ENCODE measurements at places on chromosomes 1 and 21.

DNA sequence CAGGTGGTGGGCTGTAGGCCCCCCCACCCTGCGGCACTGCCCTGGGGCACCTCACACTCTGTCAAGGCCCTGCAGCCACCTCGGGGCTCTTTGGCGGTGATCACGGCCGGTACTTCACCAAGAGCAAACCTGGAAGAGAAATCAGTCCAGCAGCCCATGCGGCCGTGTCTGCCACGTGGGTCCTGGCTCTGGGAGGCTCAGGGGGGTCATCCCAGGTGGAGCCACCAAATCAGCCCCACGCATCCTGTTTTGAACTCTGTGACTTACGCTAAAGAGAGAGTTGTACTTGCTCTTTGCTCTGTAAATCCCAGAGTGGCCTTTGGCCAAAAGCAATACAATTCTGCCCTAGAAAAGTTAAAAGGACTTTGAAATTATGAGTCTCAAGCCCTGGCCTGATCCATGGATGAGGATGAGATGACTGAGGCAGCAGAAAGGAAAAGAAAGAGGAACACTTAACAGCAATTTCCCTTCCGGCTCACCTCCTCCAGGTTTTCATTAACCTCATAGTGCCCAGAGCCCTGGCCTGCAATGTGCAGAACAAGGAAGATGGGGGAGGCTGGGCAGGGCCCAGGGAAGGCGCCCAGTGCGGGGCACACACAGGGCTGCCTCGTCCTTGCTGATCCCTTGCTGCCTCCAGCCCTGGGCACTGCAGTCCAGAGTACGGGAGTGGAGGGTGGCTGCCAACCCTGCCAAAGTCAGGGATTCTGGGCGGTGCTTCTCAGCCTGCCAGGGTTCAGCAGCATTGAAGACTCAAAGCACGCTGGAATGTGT lies 337.0 kb downstream of the MATN1 start:
- DNase-seq = no peak

DNA sequence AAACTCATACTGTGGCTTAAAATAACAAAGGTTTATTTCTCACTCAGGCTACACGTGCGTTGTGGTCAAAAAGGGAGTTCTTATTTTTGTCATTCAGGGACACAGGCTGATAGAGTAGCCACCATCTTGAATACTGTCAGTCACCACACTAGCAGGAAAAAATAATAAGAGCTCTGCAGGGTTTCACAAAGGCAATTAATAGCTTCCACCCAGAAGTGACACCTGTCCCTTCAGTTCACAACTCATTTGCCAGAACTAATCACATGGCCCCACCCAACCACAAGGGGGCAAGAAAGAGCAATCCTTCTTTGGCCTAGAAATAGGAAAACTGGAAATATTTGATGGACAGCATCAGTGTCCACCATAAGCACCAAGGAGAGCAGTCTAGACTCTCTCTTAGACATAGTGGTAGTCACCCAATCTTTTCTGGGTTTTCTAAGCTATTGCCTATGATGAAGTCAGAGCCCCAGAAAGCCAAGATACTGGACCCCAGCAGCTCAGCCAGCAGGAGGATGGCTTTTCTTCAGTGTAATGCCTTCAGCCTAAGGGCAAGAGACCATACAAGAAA lies 8.2 kb downstream of the HAPLN2 start:
- peak; percentile 84 for DNase-seq

DNA sequence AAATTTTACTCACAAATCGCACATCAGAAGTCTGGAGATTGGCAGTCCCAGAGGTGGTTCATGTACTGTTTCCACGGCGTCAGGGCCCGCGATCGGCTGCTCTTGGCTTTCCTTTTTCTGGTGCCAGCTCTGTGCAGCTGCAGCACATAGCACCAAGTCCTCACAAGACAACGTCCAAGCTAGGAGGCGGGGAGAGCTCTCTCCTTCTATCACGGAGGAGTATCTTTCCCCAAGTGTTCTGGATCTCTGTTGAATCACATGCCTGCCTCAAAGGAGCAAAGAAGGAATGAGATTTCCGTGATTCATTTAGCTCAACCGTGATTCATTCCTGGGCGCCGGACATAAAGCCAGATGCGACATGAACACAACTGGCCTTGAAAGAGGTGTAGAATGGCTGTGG lies 25.5 kb downstream of the MT1HL1 start:
- DNase-seq = no peak

GRCh38 chr1:161088587-161089110 lies 709 bp downstream of the NECTIN4 start:
- no peak for DNase-seq

DNA sequence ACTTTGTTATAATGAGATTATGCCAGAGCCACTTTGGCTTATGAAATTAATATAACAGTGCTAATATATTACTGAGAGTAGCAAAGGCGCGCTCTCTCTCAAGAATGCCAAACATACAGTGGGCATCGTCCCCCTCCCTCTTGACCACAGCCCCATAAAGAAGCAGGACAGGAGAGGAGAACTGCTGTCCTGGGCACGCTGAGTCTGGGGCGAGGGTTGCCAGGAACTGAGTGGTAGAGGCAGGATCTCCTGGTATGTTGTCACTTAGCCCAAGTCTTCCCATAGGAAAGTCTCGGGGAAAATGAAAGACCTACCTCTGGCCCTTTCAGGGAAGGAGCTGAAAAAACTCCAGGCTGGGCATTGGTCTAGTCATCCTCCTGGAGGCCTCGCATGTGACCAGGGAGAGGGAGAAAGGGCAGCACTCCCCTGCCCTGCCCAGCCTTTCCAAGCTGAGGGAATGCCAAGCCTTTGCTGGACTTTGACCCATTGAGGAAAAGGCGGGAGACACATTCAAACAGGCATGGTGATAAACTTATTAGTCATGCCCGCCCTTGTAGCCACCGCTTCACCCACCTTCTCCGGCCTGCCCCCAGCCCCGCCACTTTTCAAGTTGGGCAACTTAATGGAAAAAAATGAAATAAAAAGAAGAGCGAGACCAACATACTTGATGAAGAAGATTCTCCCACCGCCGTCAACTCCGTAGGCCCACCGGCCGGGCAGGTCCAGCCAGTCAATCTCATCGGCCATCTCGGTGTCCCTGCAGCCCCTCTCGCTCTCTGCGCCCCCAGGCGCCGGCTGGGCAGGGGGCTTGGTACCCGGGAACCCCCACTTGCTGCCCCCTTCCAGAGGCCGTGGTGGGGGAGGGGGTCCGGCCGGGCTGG lies 17.4 kb upstream of the PLEKHA6 start:
- no peak for DNase-seq

DNA sequence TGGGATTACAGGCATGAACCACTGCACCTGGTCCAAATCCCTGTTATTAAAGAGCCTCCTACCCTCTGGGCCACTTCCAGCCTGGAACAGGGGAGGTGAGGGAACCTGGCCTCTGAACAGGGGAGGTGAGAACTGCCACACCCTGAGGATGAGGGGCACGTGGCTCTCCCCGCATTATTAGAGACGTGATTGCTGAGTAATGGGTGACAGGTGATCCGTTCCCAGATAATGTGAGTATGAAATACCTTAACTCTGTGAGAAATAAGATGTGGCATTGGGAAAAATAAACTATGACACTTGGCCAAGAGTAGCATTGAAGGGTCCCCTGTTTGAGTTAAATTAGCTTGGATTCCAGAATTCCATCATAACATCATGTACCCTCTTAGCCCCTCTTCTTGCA lies 13.6 kb upstream of the SLC25A34 start:
- no peak for DNase-seq

GRCh38 chr1:170672316-170672715 lies 8.4 kb downstream of the PRRX1 start:
- DNase-seq = no peak

GRCh38 chr1:224594851-224595250 lies 21.3 kb upstream of the CNIH3 start:
- no peak for DNase-seq

DNA sequence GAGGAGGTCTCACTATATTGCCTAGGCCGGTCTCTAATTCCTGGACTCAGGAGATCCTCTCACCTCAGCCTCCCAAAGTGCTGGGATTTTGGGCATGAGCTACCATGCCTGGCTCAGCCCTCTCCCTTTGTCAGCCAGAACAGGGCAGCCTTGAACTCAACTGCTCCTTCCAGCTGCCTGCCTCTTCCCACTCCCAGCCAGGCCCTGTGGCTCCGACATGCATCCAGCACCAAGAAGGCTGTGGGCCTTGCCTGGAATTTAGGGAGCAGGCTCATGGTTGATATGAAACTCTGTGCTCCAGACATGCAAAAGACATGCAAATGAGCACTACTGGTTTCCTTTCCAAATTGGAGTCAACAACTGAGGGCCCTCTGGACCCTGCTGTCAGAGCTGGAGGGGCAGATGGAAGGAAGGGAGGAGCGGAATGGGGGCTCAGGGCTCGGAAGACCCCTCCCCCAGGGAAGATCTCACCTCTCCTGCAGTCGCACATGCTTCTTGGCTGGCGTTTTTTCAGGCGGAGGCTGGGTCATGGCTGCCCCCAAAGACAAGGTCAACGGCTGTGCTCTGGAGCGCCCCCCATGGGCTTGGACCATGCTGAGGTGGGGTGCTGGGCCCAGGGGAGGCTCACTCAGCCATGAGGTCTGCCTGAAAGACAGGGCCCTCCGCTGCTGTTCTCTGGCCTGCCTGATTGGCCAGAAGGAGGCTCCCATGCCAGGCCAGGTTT lies 1.4 kb downstream of the PTPN7 start:
- peak; percentile 76 for DNase-seq

GRCh38 chr1:155210314-155211104 lies 2.0 kb downstream of the MTX1 start:
- no peak for DNase-seq

DNA sequence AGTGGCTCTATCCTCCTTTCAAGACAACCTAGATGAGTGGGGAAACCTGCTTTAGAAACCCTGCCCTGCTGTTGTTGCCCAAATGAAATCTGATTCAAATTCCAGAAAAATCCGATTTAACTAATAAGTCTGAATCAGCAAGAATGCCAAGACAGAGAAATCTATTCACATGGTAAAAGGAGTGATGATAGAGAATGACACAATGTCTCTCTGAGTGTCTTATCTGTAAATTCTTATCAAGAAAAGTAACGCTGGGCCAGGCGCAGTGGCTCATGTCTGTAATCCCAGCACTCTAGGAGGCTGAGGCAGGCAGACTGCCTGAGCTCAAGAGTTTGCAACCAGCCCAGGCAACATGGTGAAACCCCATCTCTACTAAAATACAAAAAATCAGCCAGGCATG lies 13.7 kb upstream of the GUCA2A start:
- DNase-seq = no peak

DNA sequence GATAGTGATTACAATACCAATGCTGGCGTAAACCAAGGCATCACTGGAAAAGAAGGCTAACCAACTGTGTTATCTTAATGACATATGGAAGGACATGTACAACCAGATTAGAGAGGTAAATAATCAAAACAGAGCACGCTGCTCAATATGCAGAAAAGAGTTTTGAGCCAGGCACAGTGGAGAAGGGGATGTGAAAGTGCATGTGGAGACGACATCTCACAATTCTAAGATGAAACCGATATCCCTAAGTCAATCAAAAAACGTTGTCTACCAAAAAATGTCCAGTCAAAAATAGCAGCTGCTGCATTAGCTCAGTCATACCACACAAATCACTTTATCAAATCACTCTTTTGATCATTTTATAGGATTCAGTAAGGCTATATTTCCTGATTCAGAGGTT lies 116.3 kb upstream of the OLIG2 start:
- no peak for DNase-seq

GRCh38 chr1:169338617-169339016 lies 29.0 kb downstream of the NME7 start:
- no peak for DNase-seq

- DNase-seq = no peak
Observed at GRCh38 chr1:221637641-221638041, 104.2 kb downstream of the DUSP10 start.

DNA sequence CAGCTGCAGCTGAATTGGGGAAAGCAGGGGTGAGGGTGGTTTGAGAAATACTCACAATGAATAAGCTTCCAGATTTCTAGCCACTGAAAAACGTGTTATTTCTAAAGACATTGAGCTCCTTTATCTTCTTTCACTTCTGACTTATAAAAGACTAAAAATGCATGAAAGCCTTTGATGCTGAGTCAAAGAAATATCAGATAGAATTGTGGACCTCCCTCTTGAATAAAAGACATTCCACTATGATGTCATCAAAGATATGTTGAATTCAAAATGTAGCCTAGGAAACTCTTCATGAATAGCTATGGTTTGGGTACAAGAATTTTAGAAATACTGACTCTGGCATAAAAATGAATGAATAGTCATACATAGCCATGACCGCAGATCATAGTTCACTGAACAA lies 44.7 kb upstream of the COL24A1 start:
- no peak for DNase-seq

DNA sequence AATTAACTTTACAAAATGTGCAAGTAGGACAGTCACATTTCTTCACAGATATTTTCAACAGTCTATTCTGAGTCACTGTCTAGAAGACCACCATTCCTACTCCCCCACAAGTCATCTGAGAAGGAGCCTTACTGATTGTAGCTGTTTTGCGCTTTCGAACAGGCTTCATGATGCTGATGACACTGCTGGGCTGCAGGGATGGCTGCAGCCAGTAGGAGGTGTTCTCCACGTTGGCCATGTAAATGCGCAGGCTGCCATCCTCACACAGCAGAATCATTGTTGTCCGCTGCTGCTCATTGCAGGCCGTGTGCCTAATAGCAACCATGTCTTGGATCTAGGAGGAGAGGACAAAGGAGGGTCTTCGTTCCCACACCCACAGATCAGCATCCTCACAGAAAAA lies 56.9 kb downstream of the UBR4 start:
- DNase-seq = no peak

GRCh38 chr1:106678279-106679050 lies 378.0 kb upstream of the PRMT6 start:
- no peak for DNase-seq

DNA sequence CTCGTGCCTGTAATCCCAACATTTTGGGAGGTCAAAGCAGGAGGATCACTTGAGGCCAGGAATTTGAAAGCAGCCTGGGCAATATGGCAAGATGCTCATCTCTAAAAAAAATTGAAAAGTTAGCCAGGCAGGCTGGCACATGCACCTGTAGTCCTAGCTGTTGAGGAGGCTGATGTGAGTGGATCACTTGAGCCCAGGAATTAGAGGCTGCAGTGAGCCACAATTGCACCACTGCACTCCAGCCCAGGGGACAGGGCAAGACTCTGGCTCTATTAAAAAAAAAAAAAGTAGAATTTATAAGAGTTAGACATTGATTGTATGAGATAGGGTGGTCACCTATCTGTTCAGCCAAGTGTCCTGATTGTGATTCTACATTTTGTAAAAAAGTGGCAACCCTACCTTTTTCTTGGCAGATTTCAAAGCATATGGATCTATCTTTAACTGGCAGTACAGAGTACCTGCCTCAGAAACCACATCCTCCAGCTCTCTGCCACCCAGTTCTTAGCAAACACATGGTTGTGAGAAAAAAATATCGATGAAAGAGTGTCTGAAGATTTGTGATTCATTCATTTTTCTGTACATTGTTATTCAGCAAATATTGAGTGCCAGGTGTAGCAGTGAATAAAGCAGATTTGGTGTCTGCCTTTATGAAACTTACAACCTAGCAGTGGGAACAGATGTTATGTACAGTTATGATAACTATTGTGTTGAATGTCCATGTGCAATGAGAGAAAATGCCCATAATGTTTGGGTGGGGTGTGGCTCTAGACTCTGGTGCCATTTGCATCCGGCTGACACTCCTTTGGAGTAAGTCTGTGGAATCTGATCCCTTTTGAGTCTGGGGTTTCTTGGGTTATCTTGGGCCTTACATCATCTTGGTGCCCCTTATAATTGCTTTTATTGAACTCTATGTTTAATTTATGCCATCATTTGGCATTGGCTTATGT lies 82.5 kb downstream of the ST3GAL3 start:
- DNase-seq = peak; percentile 71

GRCh38 chr1:17348593-17349234 lies 23.3 kb upstream of the PADI6 start:
- no peak for DNase-seq
